ENCODE measurements at places on chromosomes 6 and 20. TPM values are rescaled to one million over a fixed set of nuclear protein-coding genes. Genes with fewer than 3 reads are reported as not detected.

The HAO1 gene
- not detected for total RNA-seq

The SYCP2 gene
- 0.51 TPM for total RNA-seq

The NOX3 gene
- total RNA-seq, result not detected

The SERAC1 gene
- total RNA-seq, result 37.7 TPM

The SLC35B3 gene
- 18.2 TPM for total RNA-seq

The MSH5 gene
- total RNA-seq, result 2.3 TPM

Data from fibroblast of lung (primary cell).